CD4-positive, alpha-beta memory T cell (primary cell): ENCODE measurements at places on chromosomes 6 and 20.

DNA sequence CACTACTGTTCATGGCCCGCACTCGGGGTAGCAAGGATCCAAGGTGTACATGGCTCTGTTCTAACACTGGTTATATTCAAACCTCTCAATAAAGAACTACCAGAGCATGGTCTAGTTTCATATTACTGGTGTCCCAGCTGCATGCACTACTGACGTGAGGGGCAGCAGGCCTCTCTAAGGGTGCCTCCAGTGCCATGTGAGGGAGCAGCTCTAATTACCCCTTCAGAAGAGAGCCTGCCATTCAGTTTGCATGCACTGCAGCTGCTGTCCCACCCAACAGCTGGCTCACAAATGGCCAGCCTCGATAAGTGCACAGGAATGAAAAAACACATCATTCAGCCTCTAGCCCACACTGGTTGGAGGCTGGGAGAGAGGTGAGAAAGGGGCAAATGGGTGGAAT lies 85.2 kb downstream of the SMLR1 start:
- DNase-seq: no peak

GRCh38 chr20:49877386-49877921 lies 37.9 kb downstream of the SPATA2 start:
- DNase-seq: no peak

DNA sequence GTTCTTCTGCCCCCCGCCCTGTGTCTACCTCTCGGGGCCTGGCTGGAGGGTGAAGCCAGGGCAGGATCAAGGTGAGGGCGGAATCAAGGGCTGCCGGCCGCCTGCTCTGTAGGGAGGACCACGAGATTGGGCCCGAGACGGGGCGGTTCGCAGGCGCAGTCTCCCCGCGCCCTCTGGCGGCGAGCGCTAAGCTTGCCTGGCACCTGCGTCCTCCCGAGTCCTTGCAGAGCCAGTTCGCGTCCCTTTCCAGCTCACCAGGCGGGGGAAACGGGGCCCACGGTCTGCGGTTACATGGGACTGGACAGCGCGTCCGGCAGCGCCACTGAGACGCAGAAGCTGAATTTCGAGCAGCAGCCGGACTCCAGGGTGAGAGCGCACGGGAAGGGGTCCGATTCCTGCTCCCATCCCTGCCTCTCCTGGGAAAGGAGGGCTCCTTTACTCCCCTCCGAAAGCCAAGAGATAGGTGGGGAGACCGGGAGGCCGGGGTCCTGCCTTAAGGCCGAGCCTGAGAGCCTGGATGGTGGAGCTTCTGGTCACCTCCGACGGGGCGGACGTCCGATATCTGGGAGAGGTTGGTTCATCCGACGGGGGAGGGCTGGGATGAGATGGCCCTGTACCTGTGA lies 3.6 kb upstream of the MATN4 start:
- DNase-seq: no peak

DNA sequence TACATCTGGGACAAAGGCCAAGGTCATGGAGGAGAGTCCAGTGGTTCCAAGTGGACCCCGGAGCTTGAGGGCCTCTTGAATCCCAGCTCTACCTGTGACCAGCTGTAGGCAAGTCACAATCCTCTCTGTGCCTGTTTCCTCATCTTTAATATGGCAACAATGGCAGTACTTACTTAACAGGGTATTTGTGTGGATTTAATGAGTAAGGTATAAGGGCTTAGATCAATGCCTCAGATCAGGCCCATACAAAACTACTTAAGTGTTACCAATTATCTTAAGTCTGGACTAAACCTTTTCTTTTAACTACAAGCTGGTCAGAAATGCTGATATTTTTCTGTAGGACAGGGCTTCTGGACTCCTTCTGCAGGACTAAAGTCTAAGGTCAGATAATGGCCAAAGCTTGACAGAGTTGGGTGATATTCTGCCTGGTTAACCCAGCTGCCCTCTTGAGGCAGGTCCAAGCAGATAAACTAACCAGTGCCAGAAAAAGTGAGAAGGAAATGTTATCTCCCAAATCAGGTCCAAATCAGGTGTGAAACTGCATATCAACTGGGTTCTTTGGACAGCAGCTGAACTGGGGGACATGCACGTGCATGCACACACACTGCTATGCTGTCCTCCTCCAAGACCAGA lies 2.2 kb downstream of the SULF2 start:
- DNase-seq: no peak

GRCh38 chr6:80530103-80530502 lies 423.6 kb downstream of the BCKDHB start:
- DNase-seq: no peak

DNA sequence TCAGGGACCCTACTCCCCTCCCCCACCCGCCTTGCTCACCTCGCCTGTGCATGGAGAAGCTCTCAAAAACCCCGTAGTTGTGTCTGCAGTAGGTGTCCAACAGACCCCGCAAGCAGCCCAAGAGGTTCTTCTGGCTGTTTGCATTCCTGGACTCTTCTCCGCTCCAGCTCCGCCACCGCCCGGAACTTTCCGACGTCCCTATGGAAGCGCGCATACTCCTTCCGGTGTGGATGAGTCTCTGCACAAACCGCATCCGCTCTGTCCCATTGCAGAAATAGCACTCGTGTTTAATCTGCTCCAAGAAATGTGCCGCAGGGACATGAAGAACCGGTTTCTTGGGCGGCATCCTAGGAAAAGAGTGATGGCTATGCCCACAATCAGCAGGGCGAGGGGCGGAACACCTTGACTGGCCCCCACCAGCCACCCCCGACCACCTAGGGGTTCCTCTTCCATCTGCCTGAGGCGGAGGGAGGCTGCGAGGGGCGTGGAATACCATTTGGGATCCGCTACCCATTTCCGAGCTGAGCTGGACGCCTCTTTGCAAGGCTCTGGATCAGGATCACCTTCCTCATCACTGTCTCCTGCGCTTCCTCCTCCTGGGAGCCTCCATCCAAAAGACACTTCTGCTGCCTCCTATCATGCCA lies 20.2 kb downstream of the HLA-DRA start:
- no peak for DNase-seq

DNA sequence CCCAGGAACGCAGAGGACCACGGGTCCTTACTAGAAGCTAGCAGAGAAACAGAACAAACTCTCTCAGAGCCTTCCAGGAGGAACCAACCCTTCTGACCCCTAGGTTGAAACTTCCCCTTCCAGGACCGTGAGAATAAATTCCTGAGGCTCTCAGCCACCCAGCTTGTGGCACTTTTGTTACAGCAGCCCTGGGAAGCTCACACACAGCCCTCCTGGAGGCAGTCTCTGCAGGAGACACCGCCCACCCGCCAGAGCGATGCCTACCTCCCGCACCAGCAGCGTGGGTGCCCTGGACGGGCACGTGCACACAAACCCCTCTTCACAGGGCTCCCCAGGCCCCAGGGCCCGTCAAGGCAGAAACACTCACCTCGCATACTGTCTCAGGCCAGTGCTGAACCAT lies 4.2 kb downstream of the RNASET2 start:
- no peak for DNase-seq

- DNase-seq: no peak
Measured at GRCh38 chr6:56505512-56506260, 137.0 kb downstream of the DST start.

GRCh38 chr6:51855310-51856082 lies 231.9 kb downstream of the PKHD1 start:
- DNase-seq: peak; percentile 19

DNA sequence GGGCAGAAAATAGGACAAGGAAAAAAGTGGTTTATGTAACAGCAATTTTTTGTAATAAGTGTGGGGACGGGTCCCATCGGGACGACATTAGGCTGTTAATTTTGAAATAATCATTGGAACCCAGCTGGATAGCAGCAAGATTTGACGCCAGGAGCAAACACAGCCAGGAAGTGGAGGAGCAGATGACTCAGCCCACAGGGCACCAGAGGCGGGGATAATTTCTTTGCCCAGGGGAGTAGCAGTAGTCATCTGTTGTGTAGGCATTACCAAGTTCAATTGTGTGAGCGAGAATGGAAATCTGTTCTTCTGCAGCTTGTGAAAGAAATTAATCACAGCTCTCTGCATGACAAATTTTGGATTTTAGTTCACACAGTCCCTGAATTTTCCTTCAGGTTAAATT lies 22.6 kb upstream of the RIN2 start:
- no peak for DNase-seq

DNA sequence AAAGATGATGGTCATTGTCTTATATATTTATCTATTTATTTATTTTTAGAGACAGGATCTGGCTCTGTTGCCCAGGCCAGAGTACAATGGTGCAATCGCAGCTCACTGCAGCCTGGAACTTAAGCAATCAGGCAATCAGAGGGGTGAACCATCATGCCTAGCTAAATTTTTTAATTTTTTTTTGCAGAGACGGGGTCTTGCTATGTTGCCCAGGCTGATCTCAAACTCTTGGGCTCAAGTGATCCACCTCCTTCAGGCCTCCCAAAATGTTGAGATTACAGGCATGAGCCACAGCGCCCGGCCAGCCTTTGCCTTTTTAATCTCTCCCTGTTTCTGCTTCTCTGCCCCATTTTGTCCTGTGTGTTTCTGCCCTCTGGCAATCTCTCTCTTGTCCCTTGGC lies 102.2 kb downstream of the NCR2 start:
- DNase-seq: no peak

DNA sequence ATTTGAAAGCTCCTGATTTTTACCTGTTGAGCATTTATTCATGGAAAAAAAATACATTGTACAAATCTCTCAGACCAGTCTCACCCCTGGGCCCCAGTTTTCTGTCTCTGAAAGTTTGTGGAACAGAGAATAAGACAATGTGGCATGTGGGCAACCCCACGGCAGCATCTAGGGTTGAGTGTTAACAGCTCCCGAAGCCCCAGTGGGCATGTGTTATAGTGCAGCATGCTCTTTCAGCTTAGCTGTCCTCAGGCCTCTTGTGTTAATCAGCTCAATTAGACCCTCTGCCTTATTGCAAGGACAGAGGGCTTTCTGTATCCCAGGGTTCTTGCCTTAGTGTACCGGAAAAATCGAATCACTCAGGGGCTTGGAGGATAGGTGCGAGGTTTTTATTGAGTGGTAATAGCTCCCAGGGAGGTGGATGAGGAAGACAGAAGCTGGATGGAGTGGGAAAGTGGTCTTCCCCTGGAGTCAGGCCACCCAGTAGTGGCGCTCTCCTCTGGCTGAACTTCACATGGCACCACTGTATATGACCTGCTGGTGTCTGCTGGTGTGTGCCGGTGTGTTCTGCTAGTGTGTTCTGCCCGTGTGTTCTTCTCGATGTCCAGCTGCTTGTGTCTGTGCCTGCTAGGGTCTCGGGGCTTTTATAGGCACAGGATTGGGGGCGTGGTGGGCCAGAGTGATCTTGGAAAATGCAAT lies 382.8 kb downstream of the EPM2A start:
- no peak for DNase-seq

DNA sequence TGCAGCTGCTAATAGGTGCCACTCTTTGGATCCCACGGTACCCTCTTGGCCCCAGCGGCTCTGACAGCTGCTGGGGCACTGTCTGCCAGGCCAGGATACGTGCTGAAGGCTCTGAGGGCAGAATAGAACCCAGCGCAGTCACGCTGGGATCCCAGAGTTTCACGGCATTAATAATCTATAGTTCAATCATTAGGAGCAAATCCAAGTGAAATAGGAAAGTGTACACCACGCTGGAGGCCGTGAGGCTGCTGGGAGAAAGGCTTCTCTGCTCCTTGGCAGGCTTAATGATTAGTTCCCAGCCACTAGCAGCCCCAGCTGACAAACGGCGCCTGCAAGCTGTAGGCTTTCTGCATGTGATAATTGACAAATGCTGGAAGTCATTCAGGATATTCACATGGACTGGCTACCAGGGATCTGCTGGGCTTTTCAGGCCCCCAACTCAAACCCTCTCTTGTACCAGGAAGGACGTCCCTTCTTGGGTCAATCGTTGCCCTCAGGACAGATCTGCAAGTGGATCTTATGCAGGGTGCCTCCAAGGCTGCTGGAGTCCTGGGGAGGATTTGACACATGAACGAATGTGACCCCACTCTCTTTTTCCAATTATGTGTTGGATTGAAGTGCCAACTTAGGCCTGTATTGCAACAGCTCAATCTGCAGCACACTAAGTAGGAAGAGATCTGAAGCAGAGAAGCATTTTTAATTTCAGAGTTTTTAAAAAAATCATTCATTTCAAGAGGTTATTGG lies 50.1 kb upstream of the INSM1 start:
- no peak for DNase-seq

GRCh38 chr6:102309700-102310099 lies 916.2 kb downstream of the GRIK2 start:
- no peak for DNase-seq

DNA sequence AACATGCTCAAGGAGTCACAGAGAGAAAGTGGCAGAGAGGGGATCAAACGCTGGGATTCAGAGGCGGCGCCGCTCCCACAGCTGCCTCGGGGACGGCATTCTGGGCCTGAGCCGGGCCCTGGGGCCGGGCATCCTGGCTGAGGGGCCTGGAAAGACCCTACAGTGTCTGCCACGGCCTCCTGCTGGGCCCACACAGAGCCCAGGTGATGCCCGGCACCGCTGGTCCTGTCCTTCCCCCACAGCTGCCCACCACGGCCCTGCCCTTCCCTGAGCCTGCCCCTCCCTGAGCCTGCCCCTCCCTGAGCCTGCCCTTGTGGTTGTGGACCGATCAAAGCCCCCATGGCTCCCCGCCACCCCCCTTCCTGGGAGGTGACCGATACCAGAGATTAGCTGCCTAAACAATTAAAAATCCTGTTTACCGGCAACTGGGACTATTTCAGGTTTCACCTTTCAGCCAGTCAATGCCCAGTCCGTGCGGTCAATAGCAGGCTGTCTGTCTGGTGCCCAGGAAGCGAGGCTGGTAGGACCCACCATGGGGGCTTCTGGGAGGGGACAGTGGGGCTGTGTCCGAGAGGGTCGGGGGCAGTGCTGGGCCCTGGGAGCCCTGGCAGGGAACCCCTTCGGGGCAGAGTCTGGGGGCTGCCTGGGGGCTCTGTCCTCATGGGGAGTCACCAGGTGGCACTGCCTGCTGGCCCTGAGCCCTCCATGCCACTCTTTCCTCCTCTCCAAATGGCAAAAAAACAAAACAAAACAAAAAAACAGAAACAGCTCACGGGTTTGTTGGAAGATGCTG lies 55.4 kb upstream of the GATA5 start:
- no peak for DNase-seq
